Neuronal stem cell (in vitro differentiated cells): ENCODE measurements at places on chromosomes 3 and 15.

DNA sequence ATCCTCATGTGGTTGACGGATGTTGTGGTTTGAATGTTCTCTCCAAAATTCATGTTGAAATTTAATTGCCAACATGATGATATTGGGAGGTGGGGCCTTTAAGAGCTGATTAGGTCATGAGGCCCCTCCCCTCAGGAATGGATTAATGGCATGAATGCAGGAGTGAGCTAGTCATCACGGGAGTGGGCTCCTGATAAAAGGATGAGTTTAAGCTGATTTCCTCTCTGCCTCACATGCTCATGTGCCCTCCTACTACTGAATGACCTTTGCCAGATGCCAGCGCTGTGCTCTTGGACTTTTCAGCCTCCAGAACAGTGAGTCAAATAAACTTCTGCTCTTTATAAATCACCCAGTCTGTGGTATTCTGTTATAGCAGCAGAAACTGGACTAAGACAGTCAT, 111.2 kb downstream of the MYO5A start:
- DNase-seq = no peak

DNA sequence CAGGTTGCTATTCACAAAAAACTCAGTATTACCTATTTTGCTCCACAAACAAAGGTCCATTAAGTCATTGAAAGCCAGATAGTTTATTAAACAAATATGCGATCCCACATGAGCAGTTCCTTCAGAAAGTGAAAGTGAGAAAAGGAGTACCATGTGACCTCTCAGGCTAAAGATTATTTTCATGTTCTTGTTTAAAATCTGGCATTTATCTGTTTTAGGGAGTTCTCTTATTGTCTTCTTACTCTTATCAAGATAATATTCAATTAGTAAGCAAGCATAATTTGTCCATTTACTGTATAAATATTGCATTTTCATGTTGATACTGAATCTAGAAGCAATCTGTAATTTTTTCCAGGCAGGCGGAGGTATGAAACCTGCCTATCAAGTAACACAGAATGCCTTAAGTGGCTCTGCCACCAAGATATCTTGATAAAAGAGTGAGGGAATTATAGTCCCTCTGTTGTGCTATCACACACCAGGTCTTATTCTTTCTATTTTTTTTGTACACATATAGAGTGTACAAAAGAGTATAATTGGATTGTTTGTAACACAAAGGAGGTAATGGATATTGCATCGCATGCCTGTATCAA, 20.1 kb upstream of the PLSCR5 start:
- DNase-seq = no peak

- DNase-seq = no peak
Observed at GRCh38 chr15:76840830-76841460, 64.2 kb downstream of the SCAPER start.

- DNase-seq = no peak
Observed at GRCh38 chr15:76793162-76793561, 112.0 kb downstream of the SCAPER start.

DNA sequence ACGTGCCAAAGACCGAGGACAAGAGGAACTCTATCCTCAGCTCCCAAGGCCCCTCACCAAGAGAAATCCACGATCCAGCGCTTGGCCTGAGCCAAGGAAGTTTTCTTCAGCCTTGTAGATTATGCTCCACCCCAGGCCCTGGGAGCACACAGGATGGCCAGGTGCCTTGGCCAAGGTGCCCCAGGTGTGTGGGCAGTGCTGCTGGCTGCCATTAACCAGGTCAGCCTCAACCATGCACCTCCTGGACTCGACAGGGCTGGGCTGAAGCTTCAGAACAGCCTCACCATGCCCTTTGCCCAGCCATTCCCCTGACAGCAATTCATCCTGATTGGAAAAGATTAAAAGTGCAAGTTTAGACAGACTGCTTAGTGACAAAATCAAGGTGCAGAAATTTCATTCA, 10.9 kb upstream of the MESP1 start:
- DNase-seq = no peak
